ENCODE measurements at places on chromosomes 7 and 10.

- no peak for DNase-seq
Measured at GRCh38 chr10:62813981-62814380, 2.2 kb downstream of the EGR2 start.

DNA sequence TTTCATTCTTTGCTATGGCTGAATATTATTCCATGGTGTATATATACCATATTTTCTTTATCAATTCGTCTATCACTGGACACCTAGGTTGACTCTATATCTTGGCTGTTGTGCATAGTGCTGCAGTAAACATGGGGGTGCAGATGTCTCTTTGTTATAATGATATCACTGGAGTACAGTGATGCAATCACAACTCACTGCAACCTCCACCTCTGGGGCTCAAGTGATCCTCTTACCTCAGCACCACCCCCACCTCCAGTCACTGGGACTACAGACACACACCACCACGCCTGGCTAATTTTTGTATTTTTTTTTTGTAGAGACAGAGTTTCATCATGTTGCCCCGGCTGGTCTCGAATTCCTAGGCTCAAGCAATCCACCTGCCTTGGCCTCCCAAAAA lies 15.6 kb downstream of the KLHL7 start:
- no peak for DNase-seq

- DNase-seq, result peak; percentile 73
Measured at GRCh38 chr7:154927624-154928125, 75.2 kb downstream of the PAXIP1 start.

GRCh38 chr7:568031-568951 lies 48.6 kb upstream of the PDGFA start:
- no peak for DNase-seq

DNA sequence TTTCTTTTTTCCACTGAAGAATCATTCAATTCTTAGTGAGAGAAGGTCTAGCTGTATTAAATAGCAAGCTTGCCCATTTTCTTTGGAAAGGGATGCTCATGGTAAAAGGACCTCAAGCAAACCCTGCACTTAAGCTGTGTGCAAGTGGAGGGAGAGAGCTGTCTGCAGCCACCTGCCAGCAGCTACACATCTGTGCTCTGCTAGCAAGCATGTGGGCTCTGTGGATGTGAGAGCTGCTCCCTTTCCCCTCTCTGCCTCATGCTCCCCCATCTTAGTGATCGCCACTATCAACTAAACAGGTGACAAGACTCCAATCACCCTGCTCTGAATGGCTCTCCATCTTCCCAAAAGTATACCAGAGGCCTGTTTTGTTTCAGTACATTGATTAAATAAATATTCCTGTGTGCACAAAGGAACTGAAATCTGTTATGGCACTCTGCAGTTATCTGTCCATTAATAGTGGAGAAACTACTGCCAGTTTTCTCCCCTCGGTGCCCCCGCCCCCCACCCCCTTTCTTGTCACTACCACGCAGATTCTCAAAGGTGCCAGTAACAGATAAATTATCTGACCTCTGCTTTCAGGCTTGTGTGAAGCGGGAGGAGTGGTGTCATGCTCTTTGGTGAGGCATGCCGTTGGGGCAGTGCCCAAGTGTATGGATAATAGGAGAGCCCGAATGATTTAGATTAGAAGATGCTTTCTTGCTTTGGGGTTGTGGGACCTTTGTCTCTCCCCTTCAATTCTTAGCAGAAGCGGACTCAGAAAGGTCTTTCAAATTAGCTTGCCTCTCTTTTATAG lies 26.4 kb downstream of the AUTS2 start:
- DNase-seq, result no peak

DNA sequence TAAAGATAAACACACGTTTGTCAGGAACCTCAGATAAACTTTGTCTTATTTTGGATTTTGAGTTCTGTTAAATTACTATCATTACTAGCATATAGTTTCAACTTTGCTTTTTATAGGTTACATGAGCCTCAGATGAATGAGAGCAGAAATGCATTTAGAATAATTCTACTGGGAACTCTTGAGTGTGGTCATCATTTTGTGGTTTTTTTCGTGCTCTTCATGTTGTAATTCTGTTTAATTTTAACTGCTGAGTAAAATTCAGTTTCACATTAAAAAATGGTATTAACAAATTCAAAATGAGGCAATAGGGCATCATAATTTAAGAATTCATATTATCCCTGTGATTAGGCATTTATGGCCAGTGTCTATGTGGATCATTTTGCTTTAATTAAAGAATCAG lies 72.9 kb downstream of the GNAI1 start:
- no peak for DNase-seq

- peak; percentile 83 for DNase-seq
Measured at GRCh38 chr10:3046981-3047547, 20.3 kb upstream of the PFKP start.

- peak; percentile 93 for DNase-seq
Measured at GRCh38 chr7:80876894-80877414, 41.9 kb downstream of the SEMA3C start.

DNA sequence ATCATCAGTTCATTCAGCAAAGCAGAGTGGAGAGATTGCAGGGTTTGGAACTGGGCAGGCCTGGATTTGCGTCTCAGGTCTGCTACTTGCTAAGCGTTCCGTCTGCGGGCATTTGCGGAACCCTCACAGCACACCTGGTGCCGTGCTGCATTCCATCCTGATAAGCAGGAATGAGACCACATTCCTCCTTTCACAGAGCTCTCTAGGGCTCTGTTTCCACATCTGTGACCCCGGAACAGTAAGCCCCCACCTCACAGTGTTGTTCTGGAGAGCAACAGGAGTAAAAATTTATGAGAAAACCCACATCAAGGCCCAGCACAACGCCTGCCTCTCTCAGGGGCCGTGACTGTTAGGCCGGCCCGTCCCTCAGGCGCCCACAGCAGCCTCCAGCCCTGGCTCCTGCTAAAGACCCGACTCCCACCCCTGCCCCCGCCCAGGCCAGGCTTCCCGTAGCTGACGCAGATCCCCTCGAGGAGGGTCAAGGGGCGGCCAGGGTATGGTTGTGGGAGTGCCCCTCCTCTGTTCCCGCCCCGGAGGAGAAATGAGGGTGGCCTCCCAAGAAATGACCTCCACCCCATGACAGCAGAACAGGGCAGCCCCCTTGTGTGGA lies 128.9 kb downstream of the RGS10 start:
- peak; percentile 92 for DNase-seq

- DNase-seq, result peak; percentile 36
Measured at GRCh38 chr7:44280636-44280992, 44.8 kb downstream of the CAMK2B start.

DNA sequence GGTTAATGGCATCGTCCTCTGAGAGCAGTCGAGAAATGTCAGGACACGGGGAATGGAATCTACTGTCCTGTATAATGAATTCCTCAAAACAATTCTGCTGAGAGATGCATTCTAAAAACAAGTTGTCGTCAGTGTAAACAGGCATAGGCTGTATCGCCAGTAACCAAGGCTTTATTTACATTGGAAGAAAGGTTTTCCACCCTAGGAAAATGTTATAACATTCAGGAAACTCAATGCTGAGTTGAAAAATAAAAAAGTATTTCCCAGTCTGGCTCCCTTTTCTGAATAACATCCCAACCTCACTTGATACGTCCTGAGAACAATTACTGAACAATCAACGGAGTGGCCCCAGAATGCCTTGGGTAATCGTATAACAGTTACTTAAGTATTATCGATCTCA lies 79.6 kb upstream of the UCN3 start:
- no peak for DNase-seq

GRCh38 chr10:93125966-93126365 lies 52.3 kb downstream of the CYP26A1 start:
- peak; percentile 9 for DNase-seq

DNA sequence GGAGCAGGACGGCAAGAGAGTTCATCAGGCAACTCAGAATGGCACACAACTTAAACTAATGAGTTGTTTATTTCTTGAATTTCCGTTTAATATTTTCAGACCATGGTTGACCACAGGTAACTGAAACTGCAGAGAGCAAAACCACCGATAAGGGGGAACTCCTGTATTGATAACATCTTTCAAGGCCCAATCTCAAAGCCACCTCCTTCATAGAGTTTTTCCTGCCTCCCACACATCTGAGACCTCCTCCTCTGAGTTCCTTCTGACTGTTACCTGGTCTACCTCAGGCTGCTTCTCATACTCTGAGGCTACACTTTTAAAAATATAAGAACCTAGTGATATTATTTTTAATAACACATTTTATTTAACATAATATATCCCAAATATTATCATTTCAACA lies 341.5 kb upstream of the NPVF start:
- no peak for DNase-seq

GRCh38 chr10:44293306-44293778 lies 91.6 kb downstream of the CXCL12 start:
- no peak for DNase-seq

DNA sequence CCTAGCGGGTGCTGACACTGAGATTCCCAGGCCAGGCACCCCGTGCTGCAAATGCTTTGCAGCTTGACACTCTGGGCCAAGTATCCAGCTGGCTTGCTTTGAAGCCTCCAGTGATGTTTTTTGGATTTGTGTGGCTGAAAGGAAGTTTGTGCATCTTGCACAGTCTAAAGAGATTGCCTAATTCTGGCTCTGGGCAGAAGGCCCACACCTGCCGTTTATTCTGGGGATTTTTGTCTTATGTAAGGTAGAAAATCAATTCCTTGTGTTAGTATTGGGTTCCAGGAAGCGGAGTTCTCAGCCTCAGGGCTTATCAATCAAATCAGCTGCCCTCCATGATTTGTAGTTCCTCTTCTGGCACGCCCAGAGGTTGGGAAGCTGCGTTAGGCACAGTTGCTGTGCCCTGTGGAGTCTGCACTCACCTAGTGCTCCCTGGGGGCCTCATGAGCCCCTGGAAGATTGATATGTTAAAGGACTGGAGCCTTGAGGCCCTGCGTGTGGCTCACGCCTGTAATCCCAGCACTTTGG lies 8.4 kb upstream of the PURB start:
- peak; percentile 40 for DNase-seq

DNA sequence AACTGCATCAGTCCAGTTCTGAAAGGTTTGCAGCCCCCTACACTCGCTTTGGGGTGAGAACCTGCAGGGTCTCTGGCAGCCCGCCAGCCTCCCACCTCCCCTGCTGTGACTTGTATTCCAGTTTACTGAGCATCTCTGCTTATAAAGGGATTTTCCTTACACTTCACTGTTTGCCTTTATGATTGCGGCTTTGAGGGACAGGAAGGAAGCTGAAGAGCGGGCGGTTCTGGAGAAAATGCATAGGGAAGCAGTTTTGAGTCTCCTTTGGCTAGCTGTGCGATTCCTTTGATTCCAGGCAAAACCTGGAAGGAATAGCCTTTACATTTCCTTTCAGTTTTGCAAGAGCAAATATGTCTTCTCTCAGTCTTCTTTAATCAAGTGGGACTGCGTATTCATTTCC lies 65.0 kb upstream of the TRIM8 start:
- no peak for DNase-seq

DNA sequence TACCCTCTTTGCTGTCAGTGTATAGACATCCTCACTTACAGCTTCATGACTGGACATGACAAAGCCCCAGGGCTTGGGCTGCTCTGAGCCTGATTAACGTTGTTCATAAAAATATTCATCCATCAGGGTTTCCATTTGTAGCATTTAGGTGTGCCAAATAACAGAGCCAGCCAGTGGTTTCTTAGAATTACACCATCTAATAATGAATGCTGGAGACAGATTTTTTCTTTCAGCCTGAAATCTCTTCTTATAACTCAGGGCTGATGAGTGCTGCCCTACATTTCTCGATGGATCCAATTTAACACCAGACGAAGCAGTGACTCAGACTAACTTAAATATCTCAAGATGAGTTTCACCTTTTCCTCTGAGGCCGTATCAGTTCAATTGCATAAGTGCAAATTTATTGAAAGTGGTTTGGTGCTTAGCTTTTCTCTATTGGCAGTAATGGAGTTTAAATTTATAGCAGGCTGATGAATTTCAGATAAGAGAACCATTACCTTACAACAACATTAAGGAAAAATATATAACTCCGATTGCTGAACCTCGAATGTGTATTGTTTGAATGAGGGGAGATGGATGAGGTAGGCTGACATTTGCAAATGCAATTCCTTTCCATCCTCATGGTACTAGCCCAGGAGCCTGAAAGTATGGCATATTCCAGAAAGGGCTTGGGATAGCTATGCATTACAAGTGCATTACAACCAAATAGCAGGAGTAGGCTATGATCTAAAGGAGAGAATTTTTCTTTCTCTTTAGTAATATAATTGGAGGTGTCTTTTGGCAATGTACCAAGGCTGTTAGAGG lies 900.6 kb downstream of the KCNMA1 start:
- DNase-seq, result no peak

DNA sequence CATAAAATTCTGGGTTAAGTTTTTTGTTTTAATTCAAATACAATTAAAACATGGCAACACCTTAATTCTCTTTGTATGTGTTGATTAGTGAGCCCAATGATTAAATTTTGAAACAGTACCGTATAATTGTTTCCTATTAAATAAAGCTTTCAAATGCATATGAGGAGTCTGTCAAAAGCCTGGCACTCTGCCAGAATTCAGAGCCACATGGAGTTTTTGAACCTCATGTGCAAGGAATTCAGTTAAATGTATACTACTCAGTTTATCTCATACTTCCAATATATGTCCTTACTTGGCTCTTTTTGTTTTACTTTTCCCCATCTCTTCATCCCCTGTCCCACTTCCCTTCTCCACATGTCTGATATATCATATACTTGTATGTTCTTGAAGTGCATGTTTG lies 165.6 kb upstream of the FAM3C start:
- no peak for DNase-seq

- DNase-seq, result no peak
Measured at GRCh38 chr7:26437003-26437532, 145.4 kb downstream of the SNX10 start.

DNA sequence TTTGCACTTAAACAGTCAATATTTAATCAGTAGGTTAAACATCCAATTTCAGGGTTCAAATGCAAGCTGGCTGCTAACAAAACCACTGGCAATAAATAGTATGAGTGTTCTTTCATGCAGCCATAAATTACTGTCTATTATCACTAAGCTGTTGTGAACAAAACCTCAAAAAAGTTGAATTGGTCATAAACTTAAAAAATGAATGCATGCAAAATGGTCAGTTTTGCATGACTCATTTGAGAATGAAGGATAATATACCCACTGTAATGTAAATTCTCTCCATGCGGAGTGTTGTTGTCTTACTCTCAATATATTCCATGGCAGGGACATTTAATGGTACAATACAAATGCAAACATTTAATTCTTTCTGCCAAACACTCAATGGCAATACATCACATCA lies 226.4 kb downstream of the MAGI2 start:
- no peak for DNase-seq

GRCh38 chr10:124285587-124286527 lies 132.9 kb downstream of the OAT start:
- peak; percentile 31 for DNase-seq

DNA sequence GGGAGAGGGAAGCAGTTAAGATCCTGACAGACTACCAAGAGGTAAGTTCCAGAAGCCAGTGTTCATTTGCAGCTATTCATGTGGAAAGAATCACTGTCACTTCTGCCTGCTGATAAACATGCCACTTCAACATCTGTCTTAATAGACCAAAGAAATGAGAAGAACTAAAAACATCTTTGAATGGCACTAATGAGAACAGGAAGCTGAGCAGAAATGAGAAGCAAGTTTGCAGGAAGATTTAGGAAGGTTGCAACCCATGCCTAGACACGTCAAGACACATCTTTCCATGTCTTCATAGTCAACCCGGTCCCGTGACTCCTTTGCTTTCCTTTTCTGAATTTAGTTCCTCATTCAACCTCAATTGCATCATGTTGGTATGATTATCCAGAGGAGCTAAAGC lies 180.0 kb downstream of the PDE1C start:
- DNase-seq, result no peak
